NCI-H187 treated with DMSO at 0.1 percent for 48 hours (cell line): ENCODE measurements at places on chromosomes 6 and 20.

DNA sequence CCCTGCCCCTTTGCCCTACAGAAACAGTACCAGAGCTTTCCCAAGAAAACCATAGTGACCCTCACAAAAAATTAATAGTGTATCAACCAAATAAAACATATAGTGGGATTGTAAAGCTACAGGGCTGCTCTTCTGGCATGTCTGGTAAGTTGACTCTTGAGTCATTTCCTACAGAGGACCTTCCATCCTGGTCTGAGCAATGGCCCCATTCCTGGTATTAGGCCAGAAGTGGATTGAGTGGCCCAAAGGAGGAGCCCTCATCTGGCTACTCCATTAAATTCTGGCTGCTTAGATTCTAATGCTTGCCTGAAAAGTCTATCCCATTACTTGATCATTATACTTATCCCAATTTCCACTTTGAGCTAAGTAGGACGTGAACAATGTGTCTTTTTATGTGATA lies 150.9 kb upstream of the HMGN3 start:
- no peak for DNase-seq

DNA sequence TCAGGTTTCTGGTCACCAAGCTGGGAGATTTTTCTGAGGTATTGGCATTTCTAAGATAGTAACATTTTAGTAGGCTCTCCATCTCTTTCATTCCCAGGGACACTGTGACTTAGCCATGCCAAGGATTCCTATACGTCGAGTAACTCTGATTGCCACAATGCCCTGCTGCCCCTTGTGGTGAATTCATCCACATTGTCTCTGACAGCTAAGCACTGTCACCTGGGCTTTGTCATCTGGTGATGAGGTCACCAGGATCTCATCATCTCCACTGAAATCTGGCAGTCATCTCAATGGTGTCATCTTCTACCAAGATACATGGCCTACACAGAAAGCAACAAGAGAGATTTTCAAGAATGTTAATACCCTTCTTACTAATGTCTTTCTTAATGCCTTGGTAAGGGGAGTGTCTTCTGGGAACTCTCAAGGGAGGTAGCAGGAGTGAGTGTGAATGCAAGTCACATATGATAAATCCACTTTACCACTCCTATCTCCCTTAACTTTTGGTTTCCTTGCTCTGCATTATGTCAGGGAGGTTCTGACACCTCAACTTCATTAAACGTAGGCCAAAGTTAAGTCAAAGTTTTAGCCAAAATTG lies 246.7 kb downstream of the CD109 start:
- DNase-seq = no peak

GRCh38 chr6:15076565-15076964 lies 169.3 kb upstream of the JARID2 start:
- no peak for DNase-seq

DNA sequence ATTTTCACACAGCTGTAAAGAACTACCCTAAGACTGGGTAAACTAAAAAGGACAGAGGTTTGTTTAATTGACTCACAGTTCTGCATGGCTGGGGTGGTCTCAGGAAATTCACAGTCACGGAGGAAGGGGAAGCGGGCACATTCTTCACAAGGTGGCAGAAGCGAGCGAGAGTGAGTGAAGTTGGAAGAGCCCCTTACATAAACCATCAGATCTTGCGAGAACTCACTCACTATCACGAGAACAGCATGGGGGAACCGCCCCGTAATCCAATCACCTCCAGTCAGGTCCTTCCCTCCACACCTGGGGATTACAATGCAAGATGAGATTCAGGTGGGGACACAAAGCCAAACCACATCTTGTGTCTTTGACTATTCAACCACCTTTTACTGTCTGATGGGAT lies 700.5 kb downstream of the TENT5A start:
- DNase-seq = no peak

GRCh38 chr6:156917213-156917612 lies 140.0 kb downstream of the ARID1B start:
- no peak for DNase-seq

DNA sequence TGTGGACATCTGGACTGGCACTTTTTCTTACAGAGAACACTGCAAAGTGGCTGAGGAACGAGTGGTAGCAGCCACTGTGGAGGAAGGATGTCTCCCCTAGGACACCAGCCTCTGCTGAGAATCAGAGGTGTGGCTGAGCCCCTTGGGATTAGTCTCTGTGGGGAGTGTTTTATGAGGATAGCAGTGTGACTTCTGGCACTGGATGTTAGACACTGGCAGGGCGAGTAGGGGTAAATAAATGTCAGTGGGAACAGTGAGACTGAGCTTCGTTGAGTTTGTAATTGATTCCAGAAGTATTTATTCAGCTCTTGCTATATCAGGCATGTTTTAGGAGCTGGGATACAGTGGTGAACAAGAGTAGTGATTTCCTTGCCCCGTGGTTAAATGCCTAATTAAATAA lies 124.0 kb downstream of the JARID2 start:
- DNase-seq = no peak

GRCh38 chr6:161889324-161889723 lies 615.5 kb upstream of the AGPAT4 start:
- DNase-seq = no peak

DNA sequence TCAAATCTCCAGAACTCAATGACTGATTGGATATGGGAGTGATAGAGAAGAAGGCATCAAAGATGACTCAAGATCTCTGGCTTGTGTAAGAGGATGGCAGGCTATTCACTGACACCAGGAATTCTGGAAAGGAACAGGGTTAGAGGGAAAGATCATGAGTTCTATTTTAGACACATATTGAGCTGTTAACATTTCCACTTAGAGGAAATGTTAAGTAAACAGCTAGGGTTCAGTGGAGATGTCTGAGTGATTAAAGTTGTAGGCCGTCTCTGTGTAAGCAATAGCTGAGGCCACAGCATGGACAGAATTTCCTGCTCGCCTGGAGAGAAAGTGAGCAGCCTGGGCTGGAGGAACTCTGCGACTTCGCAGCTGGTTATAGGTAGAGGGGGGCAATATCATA lies 21.0 kb downstream of the ZC3H12D start:
- DNase-seq = no peak

DNA sequence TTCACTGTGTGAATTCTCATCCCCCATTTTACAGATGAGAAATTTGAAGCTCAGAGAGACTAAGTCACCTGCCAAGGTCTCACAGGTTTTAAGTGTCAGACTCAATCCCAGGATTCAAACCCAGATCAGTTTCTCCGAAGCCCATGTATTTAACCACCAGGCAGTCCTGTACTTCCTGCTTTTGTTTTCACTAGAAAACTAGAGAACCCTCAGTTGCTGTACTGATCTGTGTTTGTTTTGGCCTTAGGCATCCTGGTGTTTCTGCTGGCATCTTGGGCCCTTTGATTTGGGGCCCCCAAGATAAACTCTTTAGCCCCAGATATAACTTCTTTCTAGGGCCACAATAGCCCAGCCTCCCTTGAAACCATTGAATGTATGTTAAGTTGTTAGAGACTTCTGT lies 36.5 kb downstream of the PPP1R16B start:
- no peak for DNase-seq

GRCh38 chr6:32082935-32083334 lies 26.2 kb downstream of the TNXB start:
- DNase-seq = no peak

DNA sequence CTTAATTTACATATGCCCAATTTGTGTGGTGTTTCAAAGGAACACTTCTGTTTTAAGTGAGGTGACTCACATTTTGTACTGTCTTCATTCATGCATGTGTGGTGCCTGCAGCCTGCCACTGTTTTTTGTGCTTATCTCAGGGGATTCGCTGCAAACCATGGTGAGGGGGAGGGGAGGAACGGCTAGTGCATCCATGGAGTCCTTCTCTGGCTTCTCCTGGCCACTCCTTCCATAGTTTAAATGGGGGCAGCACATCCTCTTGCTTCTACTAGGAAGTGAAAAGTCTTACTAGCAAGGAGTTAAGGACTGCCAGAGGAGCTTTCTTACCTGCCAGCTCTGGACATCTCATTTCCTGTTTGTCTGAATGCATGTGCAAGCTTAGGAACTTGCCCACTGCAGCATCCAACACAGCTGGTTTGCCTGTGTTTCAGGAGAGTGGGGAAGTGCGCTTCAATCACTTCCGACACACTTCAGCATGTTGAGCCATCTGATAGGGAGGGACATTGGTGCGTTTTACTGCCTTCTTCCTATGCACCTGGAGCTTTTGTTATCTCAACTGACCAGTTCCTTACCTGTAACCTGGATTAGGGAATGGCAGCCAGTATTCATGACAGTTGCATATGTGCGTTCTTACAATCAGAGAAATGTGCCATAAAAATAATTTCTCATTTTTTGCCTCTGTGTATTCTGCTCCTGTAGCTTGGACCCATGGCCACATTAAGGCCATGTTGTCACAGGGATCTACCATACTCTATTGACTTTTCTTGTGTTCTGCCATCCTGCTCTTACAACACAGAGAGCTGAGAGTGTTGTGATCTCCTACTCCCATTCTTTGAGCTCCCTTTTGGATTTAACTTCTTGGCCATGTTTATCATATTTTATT lies 211.3 kb downstream of the ARID1B start:
- DNase-seq = no peak

- DNase-seq = no peak
These were observed 1.3 kb downstream of the YWHAB start for GRCh38 chr20:44886828-44887227.

- no peak for DNase-seq
These were observed 19.3 kb upstream of the NEDD9 start for GRCh38 chr6:11251553-11252360.

DNA sequence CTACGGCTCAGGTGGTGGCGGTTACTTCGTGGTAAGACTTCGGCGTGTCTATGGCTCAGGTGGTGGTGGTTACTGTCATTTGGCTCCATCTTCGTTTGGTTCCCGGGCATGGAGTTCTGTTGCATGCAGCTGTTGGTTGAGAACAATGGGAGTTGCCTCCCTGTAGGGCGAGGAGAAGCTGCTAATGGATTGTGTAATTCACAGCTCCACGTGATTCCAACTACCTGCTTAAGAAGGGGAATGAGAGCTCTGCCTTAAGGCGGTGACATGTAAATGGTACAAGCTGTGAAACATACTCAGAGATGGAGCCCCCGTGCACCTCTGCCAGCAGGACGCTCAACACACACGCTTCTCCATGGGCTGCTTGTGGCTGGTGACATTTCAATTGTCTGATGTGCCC lies 12.4 kb upstream of the DACT2 start:
- peak; percentile 27 for DNase-seq

GRCh38 chr6:137995371-137995770 lies 111.8 kb downstream of the PERP start:
- no peak for DNase-seq

- DNase-seq = no peak
These were observed 61.1 kb upstream of the CCN6 start for GRCh38 chr6:111992851-111993250.

DNA sequence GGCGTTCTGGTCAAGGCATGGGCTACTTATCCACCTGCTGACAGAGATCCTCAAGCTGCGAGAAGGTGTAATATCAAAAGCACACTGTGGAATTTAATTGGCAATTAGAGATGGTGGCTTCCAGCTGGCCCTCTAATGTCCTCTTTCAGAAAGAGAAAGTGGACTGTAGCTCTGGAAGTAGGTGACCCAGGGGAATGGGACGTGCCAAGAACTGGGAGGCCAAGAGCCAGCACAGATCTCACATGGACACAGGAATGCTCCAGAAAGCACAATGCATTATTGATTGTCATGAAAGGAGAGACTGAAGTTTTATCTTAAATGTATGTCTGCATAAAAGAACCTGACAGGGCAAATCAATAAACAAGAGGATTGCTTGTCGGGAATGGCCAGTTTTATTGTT lies 198.6 kb upstream of the CDH4 start:
- no peak for DNase-seq

DNA sequence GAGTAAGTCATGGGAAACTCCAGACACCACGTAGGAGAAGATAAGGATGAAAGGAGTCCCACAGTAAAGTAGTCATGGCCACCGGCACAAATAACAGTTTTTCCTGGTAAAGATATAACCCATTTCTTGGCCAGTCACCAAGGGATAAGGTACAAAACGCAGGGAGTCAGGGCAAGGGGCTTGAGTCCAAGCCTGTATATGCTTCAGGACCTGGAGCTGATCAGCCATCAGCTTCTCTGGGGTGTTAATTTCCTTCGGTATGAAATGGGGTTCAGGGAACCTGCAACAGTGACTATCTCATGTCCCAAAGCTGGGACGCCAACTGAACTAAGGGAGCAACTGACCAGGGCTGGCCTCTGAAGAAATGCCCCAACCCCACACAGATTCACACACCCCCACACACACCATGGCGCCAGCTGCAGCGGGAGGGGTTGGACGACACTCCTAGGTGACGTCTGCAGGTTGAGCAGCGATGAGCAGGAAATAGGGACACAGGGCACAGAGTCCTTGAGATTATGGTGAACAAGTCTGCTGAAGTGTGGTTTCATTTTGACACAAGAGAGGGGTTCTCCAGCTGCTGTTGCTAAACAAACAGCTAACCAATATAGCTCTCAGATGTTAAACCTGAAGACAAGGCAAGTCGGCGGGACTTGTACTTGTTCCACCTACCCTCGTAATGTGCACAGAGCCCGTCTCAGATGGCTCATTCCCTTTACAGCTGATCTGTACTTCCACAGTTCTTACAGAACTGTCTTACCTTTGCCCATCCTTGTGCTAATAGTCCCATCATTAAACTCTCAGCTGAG lies 7.4 kb upstream of the ADTRP start:
- peak; percentile 29 for DNase-seq

GRCh38 chr6:158316022-158316421 lies 3.8 kb downstream of the TULP4 start:
- no peak for DNase-seq

- DNase-seq = no peak
These were observed 47.2 kb downstream of the DHX35 start for GRCh38 chr20:39009348-39009747.

- DNase-seq = no peak
These were observed 36.4 kb upstream of the PMEPA1 start for GRCh38 chr20:57746201-57746600.

DNA sequence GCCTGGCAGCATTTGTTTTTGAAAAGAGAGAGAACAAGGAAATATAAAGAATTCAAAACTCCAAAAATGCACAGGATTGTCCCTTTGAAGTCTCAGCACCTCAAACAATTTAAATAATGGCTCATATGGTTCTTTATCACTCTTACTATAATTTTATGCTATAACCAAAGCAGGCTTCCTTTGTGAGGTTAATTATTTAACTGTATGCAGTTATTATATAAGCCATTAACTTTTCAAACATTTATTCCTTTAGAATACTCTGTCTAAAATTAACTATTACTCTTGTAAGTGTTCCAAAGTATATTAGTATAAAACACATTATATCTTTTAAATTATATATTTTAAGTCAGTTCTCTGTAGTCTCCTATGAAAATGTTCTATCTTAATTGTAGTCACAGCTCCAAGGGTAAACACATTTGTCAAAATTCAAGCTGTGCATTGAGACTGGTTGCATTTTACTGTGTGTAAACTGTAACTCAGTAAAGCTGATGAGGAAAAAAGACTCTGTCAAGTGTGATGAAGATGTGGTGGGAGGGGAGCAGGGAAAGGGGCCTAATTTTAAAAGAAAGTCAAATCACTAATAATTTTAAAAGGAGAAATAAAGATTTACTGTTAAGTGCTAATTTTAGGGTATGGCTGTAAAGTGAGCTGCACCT lies 20.0 kb upstream of the PLAGL1 start:
- DNase-seq = no peak
